Fibroblast of skin of right biceps (primary cell): ENCODE measurements at places on chromosomes 4 and X.

DNA sequence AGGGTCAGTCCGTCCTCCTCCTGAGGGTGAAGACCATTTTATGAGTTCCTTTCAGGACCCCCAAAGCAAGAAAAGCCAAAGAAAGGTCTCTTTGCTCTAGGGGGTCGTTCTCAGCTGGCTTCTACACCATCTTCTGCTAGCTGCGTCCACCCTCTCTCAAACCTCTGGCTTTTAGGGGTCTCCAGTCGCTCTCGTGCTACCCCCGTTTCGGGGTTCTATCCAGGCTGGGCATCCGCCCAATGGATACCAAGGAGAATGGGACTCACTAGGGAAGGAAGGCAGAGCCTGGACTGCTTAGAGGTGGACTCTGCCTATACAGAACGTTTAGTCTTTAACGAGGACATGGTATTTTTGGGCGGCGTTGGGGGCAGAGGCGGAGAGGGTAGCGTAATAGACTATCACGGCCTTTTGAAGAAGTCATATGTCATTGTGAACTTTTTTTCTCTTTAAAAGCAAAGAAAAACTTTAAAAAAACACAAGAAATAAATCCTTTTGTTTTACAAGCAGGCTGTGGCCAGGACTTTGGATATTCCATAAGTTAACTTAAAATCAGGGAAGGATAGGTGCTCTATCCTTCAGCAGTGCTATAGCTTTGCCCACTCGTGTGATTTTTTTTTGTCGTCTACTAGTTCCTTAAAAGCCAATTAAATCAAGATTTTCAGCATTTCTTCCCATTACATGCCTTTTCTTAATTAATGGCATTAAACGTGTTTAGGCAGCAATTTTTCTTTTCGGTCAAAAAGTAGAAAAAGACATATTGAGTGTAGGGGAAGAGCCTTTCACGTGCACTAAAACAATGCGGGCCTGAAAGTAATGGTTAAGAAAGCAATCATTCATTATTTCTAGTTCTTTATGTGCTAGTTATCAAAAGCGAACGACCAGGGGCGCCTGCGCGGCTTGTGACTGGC, 7.2 kb upstream of the PITX2 start:
- no peak for DNase-seq

- peak; percentile 89 for DNase-seq
Measured at GRCh38 chrX:149151805-149152757, 353.0 kb downstream of the IDS start.

DNA sequence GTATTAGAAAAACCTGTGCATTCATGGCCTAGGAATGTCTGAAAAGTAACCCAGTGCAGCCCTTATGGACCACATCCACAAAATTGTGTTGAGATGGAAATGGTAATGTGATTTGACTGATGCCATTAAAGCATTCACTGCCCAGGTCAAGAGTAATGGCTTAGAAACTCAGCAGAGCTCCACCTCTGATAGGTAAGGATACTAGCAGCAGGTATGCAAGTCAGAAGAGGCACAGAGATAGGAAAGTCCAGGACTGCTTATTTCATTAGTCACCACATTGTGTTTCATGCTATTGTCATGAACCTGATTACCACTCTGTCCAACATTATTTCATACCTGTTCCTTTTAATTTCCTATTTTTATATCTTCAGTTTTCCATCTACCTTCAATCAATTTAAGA, 2042.2 kb downstream of the ARAP2 start:
- no peak for DNase-seq

DNA sequence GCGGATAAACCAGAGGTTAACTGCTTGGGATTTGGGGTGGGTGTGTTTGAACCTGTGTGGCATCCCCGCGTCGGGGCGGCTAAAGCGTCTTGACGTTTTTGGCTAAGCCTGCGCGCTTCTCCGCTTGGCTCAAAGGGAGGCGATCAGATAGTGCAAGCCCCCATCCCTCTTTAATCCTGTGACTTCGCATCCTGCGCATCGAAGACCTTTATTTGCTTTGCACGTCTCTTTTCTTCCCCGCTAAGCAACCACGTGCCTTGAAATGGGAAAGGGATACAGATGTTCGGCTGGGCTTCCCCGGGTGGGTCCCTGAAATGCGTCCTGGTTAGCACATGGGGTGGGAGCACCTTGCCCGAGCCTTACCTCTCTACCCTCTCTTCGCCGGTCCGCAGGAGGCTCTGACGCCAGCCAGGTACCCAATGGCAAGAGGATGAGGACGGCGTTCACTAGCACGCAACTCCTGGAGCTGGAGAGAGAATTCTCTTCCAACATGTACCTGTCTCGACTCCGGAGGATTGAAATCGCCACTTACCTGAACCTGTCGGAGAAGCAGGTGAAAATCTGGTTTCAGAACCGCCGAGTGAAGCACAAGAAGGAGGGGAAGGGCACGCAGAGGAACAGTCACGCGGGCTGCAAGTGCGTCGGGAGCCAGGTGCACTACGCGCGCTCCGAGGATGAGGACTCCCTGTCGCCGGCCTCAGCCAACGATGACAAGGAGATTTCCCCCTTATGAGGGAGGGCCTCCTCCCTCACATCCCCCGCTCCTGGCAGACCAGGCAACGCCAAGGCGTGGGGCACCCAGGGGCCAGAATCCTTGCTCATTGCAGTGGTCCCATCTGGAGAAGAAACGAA, 1.5 kb downstream of the GSX2 start:
- DNase-seq: no peak

GRCh38 chr4:123622572-123622971, 226.0 kb downstream of the SPRY1 start:
- DNase-seq: no peak

DNA sequence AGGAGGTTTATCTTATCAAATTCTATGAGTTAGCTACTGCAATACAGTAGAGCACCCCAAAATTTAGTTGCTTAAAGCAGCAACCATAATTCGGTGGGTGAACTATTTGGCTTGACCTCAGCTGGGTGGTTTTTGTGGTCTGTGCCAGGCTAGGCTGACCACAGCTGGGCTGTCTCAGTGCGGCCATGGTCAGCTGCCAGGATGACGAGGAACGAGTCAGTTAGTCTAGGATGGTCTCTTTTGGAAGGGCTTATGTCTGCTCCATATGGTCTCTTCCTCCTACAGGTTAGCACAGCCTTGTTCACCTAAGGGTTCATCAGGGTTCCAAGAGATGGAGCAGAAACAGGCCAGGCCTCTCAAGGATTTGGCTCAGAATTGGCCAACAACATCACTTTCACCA, 210.4 kb downstream of the PALLD start:
- DNase-seq: no peak

GRCh38 chr4:38387819-38388218, 276.2 kb upstream of the KLF3 start:
- DNase-seq: no peak

DNA sequence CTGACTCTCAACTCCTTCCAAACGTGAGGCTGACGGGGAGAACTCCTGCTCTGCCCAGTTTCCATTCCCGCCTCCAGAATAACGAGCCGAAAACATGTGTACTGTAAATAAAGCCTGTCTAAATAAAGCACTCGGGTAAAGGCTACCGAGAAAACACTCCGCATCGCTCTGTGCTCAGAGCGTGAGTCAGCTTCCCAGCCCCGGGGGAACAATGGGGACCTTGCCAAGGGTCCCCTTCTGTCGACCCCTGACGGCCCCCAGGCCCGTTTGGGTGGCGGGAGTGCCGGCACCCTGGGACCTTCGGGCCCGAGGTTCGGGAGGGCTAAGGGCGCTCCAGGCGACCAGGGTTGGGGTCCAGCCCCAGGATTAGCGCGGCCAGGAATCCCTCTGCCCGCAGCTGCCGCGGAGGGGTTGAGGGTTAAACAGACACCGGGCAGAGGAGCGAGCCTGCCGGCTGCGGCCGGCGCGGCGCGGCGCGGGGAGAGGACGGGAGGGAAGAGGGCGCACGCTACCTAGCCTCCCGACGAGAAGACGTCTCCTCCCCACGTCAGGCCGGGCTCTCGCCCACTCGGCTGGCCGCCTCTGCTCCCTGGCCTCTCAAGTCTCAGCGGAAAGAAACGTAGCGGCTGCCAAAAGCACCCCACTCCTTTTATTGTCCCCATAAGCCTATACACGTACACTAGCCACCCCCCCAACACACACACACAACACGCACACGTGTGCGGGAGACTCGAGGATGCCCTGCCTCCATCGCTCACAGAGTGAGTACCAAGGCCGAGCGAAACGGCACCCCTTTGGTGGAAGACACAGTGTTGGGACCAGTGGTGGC, 85.5 kb downstream of the BCOR start:
- peak; percentile 11 for DNase-seq

DNA sequence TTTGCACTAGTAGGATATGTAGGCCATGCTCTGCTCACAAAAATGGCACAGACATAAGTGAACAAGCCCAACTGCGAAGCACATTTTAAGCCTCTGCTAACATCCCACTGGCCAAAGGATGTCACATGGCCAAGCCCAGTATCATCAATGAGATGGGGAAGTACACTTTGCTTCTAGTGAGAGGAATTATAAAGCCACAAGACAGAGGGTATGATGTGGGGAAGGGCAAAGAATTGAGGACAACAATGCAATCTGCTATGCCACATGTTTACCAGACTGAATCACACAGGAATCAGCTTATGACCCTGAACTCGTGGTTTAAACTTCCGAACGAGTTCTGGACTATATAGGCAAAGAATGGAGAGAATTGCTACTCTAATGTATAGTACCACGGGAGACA, 39.1 kb downstream of the SUPT20HL1 start:
- DNase-seq: no peak

DNA sequence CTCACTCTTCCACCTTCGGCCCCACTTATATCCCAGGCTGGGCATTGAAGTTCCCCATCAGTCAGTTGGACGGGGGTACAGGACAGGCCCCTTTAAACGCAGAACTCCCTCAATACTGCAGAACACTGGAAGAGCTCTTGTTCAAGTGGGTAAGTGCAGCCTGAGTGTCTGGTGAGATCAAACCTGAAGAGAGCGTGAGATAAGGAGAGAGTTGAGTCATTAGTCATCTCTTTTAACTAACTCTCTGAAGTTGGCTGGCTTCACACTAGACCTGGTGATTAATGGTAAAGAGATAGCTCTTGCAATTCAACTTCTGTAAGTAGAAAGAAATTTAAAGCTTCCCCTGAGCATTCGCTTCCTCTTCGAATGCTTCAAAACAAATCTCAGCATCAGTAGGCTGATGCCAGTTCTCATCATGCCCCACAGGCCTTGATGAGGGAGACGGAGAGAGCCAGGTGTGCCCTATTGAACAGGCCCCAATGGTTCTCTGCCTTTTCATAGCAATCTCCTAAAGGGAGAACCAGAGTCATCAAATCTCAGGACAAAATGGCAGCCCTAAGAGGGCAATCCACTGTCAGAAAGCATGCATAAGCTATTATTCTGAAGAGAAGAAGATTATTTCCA, 41.0 kb upstream of the JADE1 start:
- DNase-seq: peak; percentile 63

GRCh38 chr4:504076-504475, 5.1 kb downstream of the PIGG start:
- DNase-seq: no peak

DNA sequence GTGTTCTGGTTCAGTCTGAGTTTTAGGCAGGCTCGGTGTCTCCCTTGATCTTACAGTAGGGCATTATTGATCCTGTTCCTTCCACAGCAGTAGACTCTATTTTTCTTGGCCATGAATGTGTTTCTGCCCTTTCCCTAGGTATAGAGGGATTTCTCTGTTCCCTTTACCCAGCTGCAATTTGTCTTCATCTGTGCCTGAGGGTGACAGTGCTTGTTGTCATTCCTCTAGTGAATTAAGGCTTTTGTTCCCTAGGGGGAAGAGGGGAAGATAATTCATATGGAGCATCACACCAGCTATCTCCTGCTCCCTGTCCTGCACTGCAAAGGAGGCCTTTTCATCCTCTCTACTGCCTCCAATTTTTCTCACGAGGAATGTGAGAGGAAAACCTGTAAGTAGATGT, 39.7 kb upstream of the CXorf51A start:
- no peak for DNase-seq

- no peak for DNase-seq
Measured at GRCh38 chr4:79993476-79993875, 79.6 kb downstream of the ANTXR2 start.

GRCh38 chr4:74449571-74450297, 4.8 kb downstream of the AREG start:
- DNase-seq: peak; percentile 43

- DNase-seq: no peak
Measured at GRCh38 chr4:163395758-163396157, 52.1 kb downstream of the NPY5R start.
